GM03348 (cell line): ENCODE measurements at places on chromosomes 12 and 14.
A peak's percentile ranks its signal among the peaks of the same experiment; 100 is the strongest.

DNA sequence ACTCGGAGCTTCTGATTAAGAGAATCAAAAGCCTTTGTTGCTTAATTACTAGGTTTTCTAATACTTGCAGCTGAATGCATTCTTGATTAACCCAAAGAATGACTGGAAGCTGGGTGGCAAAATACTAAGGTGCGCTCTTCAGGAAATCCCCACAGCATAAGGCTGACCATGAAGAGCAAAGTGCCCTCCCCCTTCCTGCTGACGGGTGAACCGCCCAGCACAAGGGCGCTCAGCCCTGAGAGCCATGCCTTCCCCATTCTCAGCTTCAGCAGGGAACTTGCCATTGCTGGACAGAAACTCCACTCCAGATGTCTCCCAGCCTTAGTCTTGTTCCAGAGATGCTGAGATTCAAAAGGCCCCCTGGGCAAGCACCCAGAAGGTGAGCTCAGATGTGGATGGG lies 27.2 kb upstream of the FBRSL1 start:
- no peak for DNase-seq

DNA sequence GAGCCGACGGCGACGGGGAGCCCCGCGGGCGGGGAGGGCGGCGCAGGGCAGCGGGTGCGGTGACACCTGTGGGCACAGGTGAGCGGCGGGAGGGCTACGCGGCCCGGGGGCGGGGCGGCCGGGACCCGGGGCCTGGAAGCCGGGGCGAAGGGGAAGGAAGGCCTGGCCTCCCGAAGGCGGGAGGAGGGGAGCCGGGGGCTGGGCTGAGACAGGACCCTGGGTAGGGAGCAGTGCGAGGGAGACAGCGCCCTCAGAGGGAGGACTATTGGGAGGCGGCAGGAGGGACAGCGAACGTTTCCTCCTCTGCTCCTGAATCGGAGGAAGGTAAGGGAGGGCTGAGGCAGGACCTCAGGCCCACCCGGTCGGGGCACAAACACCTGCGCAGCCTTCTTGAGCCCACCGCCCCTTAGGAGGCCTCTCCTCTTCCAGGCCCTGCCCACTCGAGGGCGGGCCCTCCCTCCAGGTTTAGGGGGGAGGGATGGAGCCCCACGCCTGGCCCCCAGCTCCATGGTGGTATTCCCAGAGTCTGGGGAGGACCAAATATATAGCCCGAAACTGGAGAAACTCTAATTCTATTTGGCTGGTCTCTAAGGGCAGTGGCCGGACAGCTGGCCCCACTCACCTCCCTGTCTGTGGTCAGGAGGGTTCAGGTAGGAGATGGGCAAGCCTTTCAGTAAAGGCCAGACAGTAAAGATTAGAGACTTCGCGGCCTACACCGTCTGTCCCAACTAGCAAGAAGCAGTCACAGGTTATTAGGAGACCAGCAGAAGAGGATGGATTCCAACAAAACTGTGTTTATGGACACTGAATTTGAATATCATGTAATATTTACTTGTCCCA lies 509 bp downstream of the PLEKHG6 start:
- DNase-seq, result no peak

DNA sequence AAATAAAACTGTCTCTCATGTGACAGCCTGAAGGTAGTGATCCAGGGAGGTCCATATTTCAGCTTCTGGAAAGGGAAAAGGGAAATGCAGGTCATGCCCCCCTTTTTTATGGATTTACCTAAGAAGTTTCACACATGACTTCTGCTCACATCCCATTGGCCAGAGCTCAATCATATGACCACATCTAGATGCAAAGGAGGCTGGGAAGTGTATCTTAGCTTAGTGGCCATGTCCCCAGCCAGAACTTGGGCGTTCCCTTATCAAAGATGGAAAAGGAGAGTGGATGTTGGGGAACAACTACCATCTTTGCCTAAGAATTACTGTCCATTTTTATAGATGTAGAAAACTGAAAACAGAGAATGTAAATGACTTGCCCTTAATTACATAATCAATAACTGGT lies 26.5 kb upstream of the CRADD start:
- no peak for DNase-seq

GRCh38 chr12:12182703-12183365 lies 84.0 kb downstream of the LRP6 start:
- peak; percentile 57 for DNase-seq

DNA sequence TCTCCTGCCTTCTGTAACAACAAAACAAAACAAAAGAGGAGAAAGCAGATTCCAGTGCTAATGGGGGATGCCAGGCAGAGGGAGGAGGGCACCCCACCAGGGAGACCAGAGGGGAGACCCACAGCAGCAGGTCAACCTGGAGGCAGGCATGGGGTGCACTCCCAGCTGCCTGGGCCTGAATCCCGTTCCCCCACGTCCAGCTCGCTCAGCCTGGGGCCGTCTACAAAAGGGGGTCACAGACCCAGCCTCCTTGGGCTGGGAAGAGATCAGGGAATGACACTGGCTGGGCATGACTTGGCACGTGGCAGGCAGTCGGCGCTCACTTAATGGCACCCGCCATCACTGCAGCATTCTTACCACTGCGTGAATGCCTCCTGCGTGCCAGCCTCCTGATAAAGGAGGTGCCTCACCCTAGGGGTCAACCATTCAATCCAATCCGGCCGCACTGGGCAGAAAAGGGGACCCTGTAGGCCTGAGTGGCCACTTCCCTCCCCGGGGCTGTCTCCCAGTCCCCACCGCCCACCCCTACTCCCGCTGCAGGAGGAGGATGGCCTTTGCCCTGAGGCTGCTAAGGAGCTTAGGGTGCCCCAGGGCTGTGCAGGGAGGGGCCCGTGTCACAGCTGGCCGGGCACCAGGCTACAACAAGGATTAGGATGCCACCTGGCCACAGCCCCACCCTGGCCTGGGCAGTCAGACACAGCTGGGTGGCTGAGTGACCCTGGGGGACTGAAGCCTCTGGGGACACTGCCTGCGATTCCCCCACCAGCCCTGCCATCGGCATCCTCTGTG lies 87.5 kb downstream of the NCOR2 start:
- no peak for DNase-seq

GRCh38 chr12:119283310-119283709 lies 51.2 kb upstream of the CCDC60 start:
- no peak for DNase-seq

GRCh38 chr12:48995086-48995879 lies 3.9 kb downstream of the DDN start:
- peak; percentile 96 for DNase-seq

- DNase-seq, result no peak
These were observed 10.6 kb downstream of the HECTD1 start for GRCh38 chr14:31196839-31197492.

GRCh38 chr12:131857908-131858850 lies 30.0 kb downstream of the MMP17 start:
- DNase-seq, result no peak

- DNase-seq, result no peak
These were observed 49.2 kb downstream of the HECTD4 start for GRCh38 chr12:112333019-112333418.

DNA sequence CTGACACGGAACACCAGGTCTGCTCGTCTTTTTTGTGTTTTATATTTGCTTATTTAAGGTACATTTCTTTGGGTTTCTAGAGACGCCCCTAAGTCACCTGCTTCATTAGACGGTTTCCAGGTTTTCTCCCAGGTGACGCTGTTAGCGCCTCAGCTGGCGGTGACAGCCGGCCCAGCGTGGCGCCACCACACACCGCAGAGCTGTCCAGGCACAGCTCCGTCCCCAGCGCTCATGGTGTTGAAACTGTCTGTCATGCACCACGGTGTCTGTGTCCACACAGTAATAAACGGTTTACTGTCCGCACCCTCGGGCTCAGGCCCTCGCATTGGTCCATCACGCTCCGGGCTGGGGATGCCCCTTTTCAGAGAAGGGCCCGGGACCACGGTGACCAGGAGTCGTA lies 15.5 kb downstream of the DEGS2 start:
- DNase-seq, result no peak

- DNase-seq, result no peak
These were observed 18.4 kb upstream of the OR6S1 start for GRCh38 chr14:20659813-20660395.

GRCh38 chr12:104490186-104490585 lies 33.4 kb downstream of the CHST11 start:
- DNase-seq, result no peak

GRCh38 chr14:101076451-101077198 lies 173.1 kb upstream of the RTL1 start:
- no peak for DNase-seq

DNA sequence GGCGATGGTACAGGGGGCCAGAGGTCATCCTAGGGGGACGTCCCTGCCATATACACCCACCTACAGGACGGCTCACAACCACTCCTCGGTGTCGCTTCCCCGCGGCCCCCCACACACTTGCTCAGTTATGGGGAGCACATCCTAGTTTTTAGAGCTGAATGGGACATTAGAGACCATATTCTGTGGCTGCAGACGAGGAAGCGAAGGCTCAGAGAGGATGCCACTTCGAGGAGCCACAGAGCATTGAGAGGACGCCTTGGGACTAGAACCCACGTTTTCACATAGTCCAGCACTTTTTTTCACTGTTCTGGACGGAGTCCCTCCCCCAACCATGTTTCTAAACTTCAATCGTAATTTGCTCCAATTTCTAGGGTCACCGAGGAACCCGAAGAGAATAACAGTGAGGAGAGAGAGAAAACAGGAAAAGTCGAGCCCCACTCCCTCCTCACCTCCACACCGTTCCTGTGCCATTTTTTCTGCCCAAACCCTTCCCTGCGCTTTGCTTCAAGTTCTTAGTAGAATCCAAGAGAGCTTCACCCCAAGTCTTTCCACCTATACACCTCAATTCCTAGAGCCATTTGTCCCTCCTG lies 641 bp upstream of the ASCL1 start:
- DNase-seq, result no peak

- peak; percentile 63 for DNase-seq
These were observed 274.7 kb downstream of the DAD1 start for GRCh38 chr14:22314183-22314820.

- DNase-seq, result no peak
These were observed 6.8 kb upstream of the LHX5 start for GRCh38 chr12:113478351-113479011.

- DNase-seq, result no peak
These were observed 25.8 kb downstream of the LIMA1 start for GRCh38 chr12:50257236-50258166.
